ENCODE measurements at places on chromosomes 13 and 19.

- no peak for DNase-seq
These were observed 1279.8 kb upstream of the PCDH9 start for GRCh38 chr13:68509734-68510621.

DNA sequence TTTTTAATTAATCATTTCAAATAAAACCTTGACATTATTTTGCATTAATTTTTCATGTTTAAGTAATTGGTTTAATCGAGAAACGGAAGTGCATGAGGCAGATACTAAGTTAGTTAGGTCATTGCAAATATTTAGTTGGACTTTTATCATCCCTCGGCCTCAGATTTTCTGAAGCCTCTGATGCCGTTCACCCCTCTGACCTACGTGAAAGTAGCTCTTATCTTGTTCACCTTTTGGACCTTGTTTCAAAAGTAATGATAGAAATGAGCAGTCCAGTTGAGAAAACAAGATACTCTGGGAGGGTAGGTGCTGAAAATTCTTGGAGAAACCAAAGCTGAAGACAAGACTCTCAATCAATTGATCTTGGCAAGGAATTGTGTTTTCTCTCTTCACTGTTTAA lies 23.0 kb downstream of the LAIR2 start:
- DNase-seq, result no peak

DNA sequence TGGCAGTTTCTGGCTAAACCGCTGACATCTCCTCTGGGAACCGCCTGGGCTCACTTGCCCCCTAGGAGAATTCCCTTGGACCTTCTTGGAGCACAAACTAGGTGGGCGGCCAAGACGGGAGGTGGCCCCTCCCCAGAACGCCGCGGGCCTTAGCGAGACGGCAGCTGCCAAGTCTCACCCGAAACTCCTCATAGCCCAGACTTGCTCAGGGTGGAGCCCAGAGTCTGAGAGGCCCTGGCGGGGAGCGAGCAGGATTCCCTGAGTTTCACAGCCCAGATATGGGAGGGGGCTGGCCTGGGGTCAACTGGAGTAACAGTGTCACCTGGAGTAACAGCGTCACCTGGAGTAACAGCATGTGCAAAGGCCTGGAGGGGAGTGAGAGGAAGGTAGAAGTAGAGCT lies 10.1 kb downstream of the TINCR start:
- DNase-seq, result no peak

DNA sequence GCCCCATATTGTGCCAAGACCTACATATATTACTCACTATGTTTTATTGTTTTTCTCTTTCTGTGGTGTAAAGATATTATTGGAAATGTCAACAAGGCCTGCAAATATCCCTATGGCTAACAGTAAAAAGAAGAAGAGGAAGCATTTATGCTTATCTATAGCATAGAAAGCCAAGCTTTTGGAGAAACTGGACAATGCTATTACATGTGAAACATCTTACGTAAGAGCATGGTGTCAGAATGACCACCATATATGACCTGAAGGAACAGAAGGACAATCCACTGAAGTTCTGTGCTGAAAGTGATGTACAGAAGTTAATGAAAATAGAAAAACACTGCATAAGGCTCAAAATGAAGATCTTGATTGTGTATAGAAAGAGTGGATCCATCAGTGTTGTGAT lies 145.2 kb downstream of the KCTD12 start:
- no peak for DNase-seq

- DNase-seq, result no peak
These were observed 2.8 kb downstream of the ZNF536 start for GRCh38 chr19:30374865-30375552.

DNA sequence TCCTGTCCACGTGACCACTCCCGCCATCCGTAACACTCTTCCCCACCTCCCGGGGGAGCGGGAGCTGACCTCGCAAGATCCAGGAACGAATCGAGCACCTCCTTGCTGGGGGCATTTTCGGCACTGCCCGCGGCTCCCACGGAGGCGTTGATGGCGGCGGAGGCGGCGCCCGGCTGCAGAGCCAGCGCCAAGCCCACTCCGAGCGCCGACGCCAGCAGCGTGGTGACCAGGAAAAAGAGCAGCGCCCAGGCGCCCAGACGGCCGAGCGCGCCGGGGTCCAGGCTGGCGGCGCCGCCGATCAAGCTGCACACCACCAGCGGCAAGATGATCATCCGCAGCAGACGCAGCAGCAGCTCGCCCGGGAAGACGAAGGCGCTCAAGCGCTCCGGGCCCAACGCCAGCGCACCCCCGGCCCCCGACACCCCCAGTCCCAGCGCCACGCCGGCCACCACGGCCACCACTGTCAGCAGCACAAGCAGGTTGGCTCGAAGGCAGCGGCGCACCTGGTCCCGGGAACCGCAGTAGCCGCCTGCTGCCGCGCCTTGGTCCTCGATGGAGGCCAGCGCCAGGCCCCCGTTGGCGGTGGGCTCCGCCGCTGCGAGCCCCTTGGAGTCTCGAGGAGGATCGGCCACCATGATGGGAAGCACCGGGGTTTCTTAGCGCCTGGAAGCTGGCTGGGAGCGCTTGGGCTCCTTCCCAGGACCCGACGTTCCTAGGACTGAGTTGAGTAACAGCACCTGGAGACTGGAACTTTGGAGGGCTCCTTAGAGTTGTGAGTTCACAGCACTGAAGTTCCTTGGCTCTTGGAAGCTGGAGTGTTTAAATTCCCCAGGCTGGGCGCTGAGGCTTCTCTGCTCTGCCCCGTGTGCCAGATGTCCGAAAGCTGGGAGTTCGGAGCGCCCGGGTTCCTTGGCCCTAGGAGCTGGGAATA lies 798 bp downstream of the SLC1A5 start:
- DNase-seq, result no peak

DNA sequence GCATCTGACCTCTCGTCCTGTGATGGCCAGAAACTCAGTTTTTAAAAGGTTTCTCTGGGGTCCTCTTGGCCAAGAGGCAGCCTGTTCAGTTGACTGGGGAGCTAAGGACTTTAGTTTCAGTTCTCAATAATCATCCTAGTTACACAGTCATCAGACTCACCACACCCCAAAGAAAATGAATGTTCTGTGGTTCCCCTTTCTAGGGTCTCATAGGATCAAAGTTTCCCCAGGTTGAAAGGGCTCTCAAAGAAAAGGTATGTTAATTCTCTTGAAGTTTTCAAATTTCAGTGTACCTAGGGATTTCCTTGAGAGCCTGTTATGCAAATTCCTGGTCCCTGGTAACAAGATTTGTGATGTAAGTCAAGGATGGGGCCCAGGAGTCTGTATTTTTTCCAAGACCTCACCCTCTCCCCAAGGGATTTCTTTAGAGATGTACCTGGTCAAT lies 94.9 kb downstream of the FAM216B start:
- DNase-seq, result no peak

DNA sequence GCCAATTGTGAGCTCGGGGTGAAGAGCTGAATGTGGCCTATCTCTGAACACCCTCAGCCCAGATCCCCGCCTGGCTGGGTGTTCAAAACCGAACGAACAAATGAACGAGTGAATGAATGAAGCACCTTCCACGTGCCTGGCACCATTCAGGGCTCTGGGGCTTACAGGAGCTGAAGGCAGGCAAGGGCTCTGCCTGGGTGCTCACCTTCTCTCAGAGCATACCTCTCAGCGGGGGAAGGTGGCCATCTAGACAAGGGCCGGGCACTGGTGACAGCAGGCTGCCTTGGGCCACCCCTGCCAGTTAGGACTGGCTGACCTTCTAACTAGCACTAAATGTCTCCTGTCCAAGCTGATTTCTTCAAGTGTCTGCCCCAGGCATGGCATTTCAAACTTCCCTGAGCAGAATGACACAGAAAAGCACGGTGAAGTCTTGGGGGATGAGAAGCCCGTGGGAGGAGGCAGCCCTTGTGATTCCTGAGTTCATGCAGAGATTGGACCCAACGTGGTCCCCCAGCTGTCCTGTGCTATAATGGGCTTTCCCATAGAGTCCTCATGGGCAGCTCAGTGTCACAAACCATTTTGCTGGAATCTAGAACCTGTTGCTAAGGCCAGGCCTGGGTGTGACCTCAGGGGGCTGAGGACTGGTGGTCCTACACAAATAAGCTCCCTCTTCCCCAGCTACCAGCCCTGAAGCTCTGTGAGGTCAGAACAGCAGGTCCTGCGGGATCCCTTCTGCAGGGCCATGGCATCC lies 27.9 kb upstream of the VSTM2B start:
- no peak for DNase-seq

GRCh38 chr13:26749285-26749684 lies 11.3 kb downstream of the GPR12 start:
- DNase-seq, result no peak

GRCh38 chr13:33292712-33293111 lies 7.2 kb upstream of the STARD13 start:
- no peak for DNase-seq

DNA sequence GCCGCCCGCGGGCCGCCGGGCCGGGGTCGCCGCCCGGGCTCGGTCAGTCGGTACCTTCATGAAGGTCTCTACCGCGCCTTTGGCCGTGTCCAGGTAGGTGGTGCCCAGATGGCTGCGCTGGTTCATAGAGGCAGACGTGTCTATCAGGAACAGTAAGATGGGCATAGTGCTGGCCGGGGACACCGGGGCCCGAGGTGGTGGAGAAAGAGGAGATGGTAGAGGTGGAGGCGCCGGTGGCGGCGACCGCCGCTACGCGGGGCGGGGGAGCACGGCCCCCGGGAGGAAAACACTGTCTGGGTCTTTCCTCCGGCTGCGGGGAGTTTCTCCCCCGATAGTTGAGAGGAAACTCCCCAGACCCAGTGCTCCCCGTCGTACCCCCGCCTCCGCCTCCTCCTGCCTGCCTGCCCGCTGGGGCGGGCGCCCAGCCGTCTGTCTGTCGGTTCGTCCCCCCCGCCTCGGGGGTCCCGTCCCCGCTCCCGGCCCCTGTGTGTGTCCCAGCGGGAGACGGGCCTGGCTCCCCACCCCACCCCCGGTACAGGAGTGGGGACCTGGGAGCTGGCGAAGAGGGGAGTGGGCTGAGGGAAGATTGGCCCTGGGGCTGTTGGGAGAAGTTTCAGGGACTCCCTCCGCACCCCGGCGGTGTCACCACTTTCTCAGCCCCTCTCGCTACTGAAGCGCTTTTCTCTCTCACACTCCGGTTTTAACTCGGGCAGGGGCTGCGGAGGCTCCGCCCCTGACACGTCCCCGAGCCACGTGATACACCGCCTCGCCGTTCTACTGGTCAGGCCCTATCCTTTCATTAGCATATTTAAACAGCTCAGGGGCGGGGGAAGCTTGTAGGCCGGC lies at the start of gene INTS6:
Gene INTS6, minus strand, starts transcription at position 676 of the 846 bp plus-strand sequence. Its CDS starts 511 bp downstream, at position 165.
- DNase-seq, result peak; percentile 95
